ENCODE measurements at places on chromosomes 16 and 17.

DNA sequence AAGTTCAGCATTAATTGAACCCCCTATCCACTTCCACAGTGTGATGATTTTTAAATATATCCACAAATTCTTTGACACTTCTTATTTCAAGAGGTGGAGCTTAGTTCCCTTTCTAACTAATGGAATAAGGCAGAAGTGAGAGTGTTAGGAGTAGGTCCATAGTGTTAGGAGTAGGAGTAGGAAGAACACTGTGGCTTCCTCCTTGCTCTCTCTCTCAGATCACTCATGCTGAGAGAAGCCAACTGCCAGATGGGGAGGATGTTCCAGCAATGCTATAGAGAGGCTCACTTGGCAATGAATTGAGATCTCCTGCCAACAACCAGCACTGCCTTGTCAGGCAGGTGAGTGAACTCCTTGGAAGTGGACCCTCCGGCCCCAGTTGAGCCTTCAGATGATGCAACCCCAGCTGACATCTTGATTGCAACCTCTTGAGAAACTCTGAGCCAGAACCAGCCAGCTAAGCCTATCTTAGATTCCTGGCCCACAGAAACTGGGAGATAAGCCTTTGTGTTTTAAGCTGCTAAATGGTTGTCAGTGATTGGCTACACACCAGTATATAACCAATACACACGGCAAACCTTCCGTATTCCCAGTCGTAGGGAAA, 44.3 kb downstream of the SPECC1 start:
- no peak for DNase-seq

- no peak for DNase-seq
Measured at GRCh38 chr17:77677211-77677610, 281.3 kb upstream of the TNRC6C start.

DNA sequence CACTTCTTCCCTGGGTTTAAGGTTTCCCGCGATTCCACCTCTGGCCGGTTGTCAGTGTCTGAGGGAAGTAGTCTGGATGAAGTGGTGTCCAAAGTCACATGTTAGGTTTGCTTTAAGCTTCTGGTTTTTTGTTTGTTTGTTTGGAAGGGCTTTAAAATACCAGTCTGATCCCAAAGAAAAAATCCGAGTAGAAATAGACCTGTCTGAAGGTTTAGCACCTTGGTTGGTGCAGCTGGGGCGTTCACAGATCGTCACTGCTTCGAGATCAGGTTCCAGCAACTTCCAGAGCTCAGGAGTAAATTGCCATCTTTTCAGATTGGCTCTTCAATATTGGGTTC, 567 bp downstream of the TMEM97 start:
- DNase-seq = no peak

DNA sequence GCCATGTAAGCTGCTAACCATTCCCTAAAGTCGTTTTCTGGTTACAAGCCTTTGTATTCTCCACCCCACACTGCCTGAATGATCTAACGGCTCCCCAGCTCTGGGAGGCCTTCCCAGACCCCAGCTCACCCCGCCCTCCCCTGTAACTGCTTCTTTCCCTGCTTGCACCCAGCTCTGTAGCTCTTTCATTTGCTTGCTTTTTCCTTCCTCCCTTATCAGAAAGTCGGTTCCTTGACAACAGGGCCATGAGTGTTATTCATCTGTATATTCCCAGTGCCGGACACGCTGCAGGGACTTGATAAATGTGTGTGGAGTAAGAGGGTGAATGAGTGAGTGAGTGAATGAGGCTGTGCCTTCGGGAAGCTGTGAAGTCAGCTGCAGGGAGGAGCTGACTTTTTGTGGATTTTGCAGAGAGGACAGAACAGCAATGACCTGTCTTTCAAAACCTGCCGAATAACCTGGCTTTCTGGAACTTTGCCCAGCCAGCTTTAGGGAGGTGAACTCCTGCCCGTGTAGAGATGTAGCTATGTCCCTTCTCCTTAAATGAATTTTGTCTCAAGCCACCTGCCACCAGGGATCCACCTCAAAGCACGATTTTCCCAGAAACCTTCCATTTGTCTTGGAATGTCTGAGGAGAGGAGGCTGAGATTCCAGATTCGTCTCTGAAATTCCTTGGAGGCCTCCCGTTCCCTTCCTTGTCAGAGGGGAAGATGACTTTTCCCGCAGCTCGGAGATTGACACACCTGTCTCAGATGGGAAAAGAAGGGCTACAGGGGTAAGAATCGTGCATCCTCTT, 20.0 kb upstream of the CACNG4 start:
- DNase-seq = no peak

DNA sequence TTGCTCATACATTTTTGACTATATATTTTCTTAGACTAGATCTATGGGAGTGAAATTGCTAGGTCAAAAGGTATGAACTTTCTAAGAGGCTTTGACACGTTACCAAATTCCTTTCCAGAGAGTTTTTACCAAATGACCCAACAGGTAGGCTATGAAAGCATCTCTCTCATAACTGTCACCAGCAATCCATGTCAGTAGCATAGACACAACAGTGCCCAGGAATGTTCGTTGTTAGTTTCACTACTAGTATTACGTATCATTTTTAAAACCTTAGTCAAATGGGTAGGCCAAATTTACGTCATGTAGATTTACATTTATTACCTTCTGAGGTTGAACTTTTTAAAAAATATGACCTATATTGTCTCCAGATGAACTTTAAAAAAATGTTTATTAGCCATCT, 66.8 kb downstream of the MARCHF10 start:
- DNase-seq = no peak

DNA sequence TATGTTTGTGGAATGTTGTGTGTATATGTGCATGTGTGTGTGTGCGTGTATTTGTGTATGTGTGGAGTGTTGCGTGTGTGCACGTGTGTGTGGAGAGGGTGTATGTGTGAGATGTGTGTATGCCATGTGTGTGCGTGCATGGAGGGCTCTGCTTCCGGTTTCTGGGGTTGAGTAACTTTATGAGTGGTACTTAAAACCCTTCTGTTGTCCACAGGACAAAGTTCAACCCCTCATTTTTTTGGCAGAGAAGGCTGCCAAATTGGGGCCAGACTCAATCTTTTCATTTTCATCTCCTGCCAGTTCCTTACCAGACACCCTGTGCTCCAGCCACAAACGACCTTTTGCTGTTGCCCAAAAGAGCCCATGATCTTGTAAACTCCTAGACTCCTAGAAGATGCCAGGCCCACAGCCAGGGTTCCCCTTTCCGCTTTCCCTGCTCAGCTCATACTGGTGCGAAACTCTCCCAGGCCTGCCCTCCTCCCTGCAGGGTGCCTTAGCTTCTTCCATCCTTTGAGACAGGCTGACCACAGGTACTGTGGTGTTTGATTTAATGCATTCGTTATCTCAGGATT, 100.2 kb downstream of the CMIP start:
- no peak for DNase-seq

DNA sequence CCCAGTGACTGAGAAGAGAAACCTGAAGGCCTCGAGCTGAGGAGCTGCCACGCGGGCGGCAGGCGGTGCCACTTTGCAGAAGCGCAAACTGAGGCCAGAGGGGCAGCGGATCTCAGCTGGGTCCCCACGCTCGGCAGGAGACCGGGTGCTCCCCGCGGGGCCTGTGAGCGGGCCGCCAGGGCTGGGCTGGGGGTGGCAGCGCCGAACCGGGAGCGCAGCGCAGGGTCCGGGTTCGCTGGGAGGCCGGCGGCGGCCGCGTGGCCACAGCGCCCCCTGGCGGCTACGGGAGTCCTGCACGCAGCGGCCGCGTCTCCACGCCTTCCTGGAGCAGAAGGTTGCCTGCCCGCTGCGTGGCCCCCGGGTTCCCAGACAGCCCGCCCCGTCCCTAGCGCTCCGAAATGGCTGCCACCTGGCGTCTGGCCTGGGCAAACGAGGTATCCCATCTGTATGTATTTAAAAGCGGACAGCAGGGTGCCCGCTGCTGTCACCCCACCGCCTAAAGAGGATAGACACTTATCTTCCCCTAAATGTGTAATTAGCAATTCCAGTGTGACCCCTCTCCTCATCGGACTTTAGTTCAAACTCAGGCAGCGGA, 96.1 kb upstream of the CDH5 start:
- DNase-seq = peak; percentile 48

- peak; percentile 44 for DNase-seq
Measured at GRCh38 chr17:31549121-31549524, 157.6 kb downstream of the RAB11FIP4 start.

GRCh38 chr17:39200070-39200879, at the start of gene RPL19:
RPL19 (plus strand) TSS chr17:39200283; CDS start chr17:39200345, 62 bp downstream.
- DNase-seq = peak; percentile 87

DNA sequence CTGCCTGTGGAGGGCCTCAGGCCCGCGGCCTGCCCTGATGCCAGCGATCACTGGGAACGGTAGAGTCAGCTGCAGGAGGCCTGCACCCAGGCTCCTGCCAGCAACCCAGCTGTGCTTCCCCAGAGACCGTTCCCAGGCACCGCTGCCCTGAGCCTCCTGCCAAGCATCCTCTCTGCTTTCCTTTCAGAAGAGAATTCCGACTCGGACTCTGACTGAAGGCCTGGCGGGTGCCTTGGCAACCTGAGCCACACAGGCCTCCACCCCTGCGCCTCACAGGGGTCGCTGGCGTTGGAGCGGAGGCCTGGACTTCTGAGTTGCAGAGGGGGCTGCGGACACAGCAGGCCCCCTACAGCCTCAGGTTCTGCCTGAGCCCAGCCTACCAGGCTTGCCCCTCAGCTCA, 7.9 kb downstream of the CMTM3 start:
- DNase-seq = no peak

DNA sequence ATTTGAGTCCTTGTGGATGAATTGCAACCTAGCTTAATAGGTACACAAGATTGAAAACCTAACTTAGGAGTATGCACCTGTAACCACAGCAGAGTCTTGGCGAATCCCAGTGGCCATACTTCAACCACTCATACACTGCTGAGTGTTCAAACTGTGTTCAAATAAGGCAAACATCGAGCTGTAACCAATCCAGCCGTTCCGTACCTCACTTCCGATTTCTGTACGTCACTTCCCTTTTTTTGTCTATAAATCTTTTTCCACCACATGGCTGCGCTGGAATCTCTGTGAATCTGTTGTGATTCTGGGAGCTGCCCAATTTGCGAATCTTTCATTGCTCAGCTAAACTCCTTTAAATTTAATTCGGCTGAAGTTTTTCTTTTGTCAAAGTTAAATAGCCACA, 190.6 kb downstream of the MAF start:
- no peak for DNase-seq

DNA sequence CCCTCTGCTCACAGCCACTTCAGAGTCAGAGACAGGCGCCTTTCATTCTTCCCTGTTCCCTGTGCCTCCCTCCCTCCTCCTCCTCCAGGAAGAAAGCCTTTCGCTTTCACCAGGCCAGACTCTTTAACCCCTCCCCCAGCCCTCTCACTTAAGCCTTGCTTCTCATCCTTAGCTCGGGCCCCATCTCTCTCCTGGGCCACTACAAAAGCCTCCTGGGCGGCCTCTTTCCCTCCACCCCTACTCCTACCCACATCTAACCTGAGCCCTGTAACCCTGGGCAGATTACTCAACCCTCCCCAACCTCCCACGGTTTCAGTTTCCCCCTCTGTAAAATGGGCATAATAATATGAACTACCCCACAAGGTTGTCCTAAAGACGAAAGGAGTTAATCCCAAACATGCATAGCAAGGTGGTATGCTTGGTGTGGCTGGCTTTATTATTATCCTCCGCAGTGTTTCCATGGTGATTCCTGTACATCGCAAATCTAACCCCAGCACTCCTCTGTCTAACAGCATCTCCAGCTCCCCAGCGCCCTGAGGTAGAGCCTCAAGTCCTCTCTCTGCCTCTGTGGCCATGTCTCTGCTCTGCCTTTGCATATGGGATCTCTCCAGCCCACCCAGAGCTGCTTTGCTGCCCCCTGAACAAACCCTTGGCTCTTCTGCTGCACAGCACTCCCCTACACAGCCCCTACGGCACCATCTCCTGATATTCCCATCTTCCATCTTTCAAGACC, 17.7 kb downstream of the PIMREG start:
- no peak for DNase-seq

- DNase-seq = no peak
Measured at GRCh38 chr16:70394853-70395252, 44.0 kb downstream of the ST3GAL2 start.

- no peak for DNase-seq
Measured at GRCh38 chr17:30554839-30555751, 77.9 kb downstream of the GOSR1 start.

DNA sequence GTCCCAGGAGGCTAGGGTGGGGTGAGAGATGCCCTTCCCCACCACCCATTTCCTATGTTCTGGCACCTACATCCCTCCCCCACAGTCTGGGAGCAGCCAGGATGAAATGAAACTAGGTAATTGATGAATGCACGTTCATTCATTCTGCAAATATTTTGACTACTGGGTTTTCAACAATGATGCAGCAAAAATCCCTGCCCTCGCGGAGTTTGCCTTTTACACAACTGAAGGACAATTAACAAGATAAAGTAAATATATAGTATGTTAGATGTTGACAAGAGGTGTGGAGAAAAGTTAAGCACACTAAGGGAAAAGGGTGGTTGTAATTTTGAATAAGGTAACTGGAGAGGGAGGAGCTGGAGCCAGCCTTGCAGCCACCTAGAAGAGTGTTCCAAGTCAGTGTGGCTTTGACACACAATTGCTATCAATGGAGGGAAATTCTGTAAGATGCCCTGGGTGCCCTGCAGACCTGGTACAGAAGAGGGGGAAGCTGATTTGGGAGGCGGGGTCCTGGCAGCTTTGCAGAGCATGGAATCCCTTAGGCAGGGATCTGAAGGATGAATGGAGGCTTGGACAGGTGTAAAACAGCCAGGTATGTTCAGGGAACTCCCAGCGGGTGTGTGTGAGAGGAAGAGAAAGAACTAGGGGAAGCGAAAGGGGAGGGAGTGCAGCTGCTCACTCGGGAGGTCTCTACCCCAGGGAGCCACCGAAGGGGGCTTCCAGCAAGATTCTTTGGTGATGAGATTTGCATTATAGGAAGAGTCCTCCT, 2.5 kb downstream of the TMEM92 start:
- no peak for DNase-seq

- DNase-seq = no peak
Measured at GRCh38 chr17:21263376-21263775, 10.2 kb upstream of the NATD1 start.

- no peak for DNase-seq
Measured at GRCh38 chr17:45119964-45120363, 12.4 kb downstream of the PLCD3 start.

GRCh38 chr17:57953219-57953618, 2.0 kb downstream of the CUEDC1 start:
- no peak for DNase-seq

DNA sequence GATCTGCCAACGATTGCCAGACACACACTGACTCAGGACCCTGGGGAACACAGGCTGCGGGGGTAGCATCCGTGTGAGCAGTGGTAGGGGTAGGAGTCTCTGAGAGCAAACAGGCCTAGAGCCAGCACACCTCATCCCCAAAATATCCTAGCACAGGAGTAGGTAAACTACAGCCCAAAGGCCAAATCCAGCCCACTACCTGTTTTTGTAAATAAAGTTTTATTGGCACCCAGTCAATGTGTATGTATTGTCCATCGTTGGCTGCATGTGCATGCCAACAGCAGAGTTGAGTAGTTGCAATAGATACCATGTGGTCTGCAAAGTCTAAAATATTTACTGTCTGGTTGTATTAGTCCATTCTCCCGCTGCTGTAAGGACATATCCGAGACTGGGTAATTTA, 55.5 kb upstream of the GPRC5B start:
- DNase-seq = no peak

Data from cerebellum (tissue), 4 donors.